ENCODE measurements at places on chromosomes 13 and 19.

DNA sequence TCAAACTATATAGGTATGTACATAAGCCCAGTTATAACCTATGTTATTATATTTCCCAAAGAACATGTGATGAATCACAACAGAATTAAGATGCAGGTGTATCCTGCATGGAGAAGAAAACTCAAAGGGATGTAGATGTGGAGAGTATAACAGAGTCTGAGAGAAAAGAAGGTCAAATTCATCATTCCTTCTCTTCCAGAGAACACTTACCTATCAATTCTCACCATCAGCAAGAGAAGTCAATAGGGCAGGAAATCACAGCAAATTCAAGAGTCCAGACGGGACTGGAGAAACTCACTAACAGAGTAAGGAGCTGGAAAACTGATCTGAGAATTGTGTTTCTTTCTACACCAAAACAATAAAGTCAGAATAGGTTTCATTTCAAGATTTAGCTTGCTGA, 28.4 kb downstream of the DIAPH3 start:
- no peak overlapping the region for H3K27ac ChIP-seq
- no peaks in the 10 kb centered on the region for H3K4me1 ChIP-seq
- no peak for DNase-seq
- no peaks in the 10 kb centered on the region for H3K27me3 ChIP-seq

GRCh38 chr19:615619-616018, 17.7 kb downstream of the POLRMT start:
- no peak for DNase-seq
- H3K36me3 ChIP-seq: no peaks in the 10 kb centered on the region
- H3K4me3 ChIP-seq: no peak overlapping the region
- H3K4me1 ChIP-seq: peaks cover 4% of the 10 kb centered on the region
- H3K27ac ChIP-seq: no peak overlapping the region
- no peaks in the 10 kb centered on the region for H3K27me3 ChIP-seq

DNA sequence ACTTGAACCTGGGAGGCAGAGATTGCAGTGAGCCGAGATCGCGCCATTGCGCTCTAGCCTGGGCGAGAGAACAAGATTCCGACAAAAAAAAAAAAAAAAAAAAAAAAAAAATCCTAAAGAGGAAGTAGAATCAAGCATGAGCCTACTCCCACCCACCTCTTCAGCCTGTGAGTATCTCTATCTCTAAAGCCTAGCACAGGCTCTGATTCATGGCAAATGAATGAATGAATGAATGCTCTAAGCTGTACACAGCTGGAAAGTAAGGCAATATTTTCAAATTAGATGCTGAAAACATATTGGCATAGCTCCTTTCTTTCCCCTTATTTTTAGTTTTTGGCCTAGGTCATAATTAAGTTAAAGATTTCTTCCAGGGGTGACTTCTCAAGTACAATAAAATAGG, 35.7 kb upstream of the FAM216B start:
- no peak for DNase-seq
- H3K27ac ChIP-seq: no peak overlapping the region
- H3K4me3 ChIP-seq: no peak overlapping the region
- no peaks in the 10 kb centered on the region for H3K4me1 ChIP-seq

- H3K36me3 ChIP-seq: no peaks in the 10 kb centered on the region
- no peaks in the 10 kb centered on the region for H3K27me3 ChIP-seq
- no peaks in the 10 kb centered on the region for H3K4me1 ChIP-seq
- H3K27ac ChIP-seq: no peak overlapping the region
- no peak for DNase-seq
- H3K4me3 ChIP-seq: no peak overlapping the region
Measured at GRCh38 chr13:41813426-41813825, 147.5 kb downstream of the VWA8 start.

DNA sequence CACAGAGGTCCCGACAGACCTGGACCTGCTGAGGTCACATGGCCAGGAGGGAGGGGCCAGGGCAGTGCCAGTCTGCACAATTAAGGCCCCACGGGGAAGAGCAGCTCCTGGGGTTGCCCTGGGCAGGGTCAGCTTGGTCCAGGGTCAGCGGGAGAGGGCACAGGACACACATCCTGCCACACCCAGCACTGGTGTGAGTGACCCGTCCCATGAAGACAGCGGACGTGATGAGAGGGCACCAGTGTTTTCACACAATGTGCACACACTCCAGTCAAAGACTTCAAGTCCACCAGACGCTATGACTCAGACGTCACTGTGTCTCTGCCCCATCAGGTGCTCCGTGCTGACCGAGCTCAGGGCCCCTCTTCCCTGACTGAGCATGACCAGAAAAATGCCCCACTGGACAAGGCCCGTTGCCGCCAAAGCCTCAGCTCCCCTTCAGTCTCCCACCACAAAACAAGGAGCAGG, 4.2 kb downstream of the TMEM259 start:
- H3K36me3 ChIP-seq: peaks cover 7% of the 10 kb centered on the region
- no peak for DNase-seq
- H3K27me3 ChIP-seq: no peaks in the 10 kb centered on the region
- peaks cover 46% of the 10 kb centered on the region for H3K4me1 ChIP-seq

GRCh38 chr19:3065675-3066357, 3.5 kb upstream of the TLE5 start:
- no peaks in the 10 kb centered on the region for H3K36me3 ChIP-seq
- DNase-seq: no peak
- H3K4me1 ChIP-seq: no peaks in the 10 kb centered on the region
- H3K27me3 ChIP-seq: no peaks in the 10 kb centered on the region

DNA sequence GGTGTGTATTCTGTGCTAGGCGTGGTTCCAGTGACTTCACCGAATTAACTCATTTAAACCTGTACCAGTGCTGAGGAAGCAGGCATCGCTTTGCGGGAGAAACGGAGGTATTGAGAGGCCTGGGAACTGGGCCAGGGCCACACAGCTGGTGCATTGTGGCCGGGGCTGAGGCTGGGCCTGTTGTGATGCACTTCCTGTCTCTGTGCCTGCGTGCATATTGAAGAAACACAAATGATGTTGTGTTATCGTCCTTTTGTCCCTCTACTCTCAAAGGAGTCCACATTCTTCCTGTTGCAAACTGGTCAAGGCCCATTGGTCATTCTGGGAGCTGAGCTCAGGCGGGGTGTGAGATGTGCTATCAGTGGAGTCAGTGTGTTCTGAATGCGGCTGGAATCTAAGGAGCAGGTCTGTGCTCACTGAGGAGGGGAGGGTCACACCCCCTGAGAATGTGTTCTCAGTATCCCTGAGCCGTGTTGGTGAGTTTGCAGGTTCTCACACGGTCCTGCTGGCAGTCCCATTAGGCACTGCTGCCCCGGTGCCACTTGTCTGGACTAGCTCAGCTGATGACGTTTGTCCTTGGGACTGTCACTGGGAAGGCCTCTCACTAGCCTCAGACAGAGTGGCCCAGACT, 62.1 kb downstream of the ARHGEF7 start:
- H3K27me3 ChIP-seq: no peaks in the 10 kb centered on the region
- no peaks in the 10 kb centered on the region for H3K36me3 ChIP-seq
- no peaks in the 10 kb centered on the region for H3K4me1 ChIP-seq
- H3K4me3 ChIP-seq: no peak overlapping the region
- peak overlapping the region; percentile 89 for H3K27ac ChIP-seq

DNA sequence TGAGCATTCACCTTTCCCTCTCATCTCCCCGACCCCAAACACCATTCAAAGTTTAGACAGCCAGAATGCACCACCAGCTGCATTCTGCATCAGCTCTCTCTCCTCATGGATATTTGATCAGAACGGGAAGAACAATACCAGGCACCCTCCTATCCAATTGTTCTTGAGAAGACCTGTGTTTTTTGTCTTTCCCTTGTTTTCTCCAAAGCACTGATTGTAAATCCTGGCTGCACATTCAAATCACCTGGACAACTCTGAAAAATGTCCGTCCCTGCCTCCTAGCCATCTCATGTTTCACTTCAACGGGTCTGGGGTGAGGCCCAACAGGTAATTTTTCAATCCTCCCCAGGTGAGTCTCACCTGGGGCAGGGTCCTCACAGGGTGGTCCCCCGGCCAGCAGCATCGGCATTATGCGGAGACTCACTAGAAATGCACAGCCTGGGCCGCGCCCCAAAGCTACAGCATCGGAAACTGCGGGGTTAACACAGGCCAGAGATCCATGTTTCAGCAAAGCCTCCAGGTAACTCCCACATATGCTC, 5.5 kb downstream of the IRS2 start:
- no peaks in the 10 kb centered on the region for H3K27me3 ChIP-seq
- peak overlapping the region; percentile 48 for H3K4me3 ChIP-seq
- no peak for DNase-seq
- no peaks in the 10 kb centered on the region for H3K36me3 ChIP-seq
- peak overlapping the region; percentile 81 for H3K27ac ChIP-seq

DNA sequence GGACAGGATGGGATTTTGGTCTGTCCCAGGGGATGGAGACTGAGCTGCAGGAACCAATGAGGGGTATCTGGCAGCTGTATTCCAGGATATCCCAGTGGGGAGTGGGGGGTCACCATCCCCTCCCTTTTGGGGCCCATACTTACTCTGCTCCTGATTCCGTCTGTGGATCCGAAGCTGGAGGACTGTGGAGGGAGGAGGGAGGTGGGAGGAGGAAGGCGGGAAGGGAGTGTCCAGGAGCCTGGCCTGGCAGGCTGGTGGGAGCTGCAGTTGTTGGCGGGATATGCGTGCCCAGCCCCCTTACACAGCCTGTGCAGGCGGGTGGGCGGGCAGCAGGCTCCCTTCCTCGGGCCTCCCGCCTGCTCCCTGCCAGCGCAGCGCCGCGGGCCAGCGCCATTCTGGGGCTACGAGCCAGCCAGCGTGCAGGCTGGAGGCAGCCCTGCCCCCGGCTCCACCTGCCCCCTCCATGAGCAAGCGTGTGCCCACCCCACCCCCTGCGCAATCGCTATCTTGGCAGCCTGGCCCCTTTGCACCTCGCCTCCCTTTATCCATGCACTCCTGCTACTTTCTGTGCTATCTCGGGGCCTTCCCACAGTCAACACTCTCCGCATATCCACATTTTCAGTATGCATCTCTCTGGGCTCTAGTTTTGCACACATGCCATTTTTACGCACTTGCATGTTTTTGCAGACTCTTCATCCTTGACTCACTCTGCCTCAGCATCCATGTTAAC, 2.8 kb downstream of the MAMSTR start:
- peaks cover 9% of the 10 kb centered on the region for H3K4me1 ChIP-seq
- peak overlapping the region; percentile 55 for H3K27ac ChIP-seq
- peak overlapping the region; percentile 44 for H3K4me3 ChIP-seq

GRCh38 chr13:72290962-72291681, 424.1 kb upstream of the DACH1 start:
- no peak for DNase-seq
- H3K4me1 ChIP-seq: no peaks in the 10 kb centered on the region
- no peaks in the 10 kb centered on the region for H3K27me3 ChIP-seq
- H3K36me3 ChIP-seq: no peaks in the 10 kb centered on the region
- no peak overlapping the region for H3K27ac ChIP-seq

DNA sequence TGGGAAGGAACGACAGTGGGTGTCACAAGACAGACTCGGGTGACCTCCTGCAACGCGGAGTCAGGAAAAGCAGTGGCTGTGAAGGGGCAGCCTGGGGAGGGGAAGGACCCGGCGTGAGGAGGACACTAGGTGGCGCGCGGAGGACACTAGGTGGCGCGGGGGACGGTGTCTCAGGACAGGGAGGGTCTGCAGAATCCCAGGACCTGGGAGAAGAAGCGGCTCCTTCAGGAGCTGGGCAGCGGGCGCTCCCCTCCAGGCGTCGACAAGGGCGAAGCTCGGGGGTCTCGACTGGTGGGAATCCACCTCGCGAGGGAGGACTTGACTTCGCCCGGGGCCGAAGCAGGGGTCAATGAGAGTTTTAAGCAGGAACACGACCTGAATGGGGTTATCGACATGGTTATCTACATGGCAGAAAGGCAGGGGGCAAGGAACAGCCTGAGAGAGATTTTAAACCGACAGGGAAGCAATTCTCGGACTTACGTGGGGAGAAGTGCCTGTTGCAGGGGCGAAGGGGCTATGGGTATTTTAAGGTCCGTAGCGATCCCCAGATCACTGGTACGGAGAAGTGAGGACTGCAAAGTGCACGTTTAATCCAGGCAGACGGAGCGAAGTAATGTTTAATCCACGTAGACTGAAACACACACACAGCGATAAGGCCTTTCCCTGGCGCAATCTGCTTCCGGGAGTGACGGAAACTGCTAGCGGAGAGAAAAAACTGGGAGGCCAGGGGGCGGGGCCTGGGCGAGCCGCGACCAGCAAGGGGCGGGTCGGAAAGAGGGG, at the start of gene ZNF616:
Gene ZNF616, minus strand, starts transcription at position 687 of the 780 bp plus-strand sequence. CDS start 9,426 bp downstream, outside the sequence.
- H3K4me3 ChIP-seq: peak within 1 kb of the TSS; percentile 78
- peaks cover 4% of the 10 kb centered on the region for H3K4me1 ChIP-seq
- peak; percentile 99 for DNase-seq
- no peaks in the 10 kb centered on the region for H3K36me3 ChIP-seq
- H3K27me3 ChIP-seq: no peaks in the 10 kb centered on the region
- H3K27ac ChIP-seq: peak within 1 kb of the TSS; percentile 91

- H3K27me3 ChIP-seq: no peaks in the 10 kb centered on the region
- peak overlapping the region; percentile 79 for H3K27ac ChIP-seq
- peak overlapping the region; percentile 71 for H3K4me3 ChIP-seq
- no peaks in the 10 kb centered on the region for H3K36me3 ChIP-seq
- peak; percentile 38 for DNase-seq
Measured at GRCh38 chr19:3028305-3029064, 595 bp downstream of the TLE2 start.

DNA sequence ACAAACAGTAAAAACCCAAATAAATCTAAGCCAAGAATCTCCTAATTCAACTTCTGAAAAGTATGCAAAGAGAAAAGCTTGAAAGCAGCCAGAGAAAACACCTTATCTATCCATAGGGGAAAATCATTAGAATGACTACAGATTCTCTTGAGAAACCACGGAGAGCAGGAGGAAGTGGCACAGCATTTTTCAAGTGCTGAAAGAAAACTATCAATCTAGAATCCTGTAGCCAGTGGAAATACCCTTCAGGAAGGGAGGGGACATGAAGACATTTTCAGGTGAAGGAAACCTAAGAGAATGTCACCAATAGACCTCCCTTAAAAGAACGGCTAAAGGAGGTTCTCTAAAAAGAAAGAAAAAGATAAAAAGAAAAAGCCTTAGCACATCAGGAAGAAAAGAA, 66.2 kb upstream of the XPO4 start:
- no peaks in the 10 kb centered on the region for H3K4me1 ChIP-seq
- no peaks in the 10 kb centered on the region for H3K27me3 ChIP-seq
- no peak for DNase-seq
- H3K27ac ChIP-seq: no peak overlapping the region

GRCh38 chr19:40192758-40193586, 1.7 kb downstream of the MAP3K10 start:
- H3K27ac ChIP-seq: no peak overlapping the region
- DNase-seq: no peak
- H3K4me1 ChIP-seq: peaks cover 10% of the 10 kb centered on the region
- no peaks in the 10 kb centered on the region for H3K36me3 ChIP-seq
- peak overlapping the region; percentile 96 for H3K4me3 ChIP-seq
- no peaks in the 10 kb centered on the region for H3K27me3 ChIP-seq

DNA sequence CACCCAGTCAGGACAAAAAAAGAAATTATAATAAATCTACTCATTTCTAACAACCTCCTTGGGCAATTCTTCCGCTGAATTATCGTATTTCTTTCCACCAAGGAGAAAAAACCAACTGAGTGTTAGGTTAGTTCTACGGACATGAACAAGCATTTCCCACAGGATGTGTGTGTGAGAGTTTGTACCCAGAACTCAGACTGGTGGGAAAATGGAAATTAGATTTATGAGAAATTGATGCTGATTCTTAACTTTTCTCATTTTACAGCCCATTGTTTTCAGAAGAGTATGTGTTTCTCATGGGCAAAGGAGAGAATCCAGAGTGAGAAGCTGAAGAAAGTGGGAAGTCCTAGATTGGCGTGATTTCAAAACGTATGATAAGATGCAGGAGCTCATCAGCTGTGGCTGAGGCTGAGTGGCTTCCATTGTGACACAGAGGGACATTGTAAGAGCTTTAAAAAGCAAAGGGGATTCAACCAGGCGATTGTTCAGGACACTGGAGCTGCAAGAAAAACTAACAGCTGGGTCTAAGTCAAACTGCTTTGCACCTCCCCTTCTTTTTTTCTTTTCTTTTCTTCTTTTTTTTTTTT, 184.7 kb upstream of the ARGLU1 start:
- H3K36me3 ChIP-seq: no peaks in the 10 kb centered on the region
- H3K4me1 ChIP-seq: no peaks in the 10 kb centered on the region
- no peak for DNase-seq
- H3K27me3 ChIP-seq: no peaks in the 10 kb centered on the region
- no peak overlapping the region for H3K27ac ChIP-seq
- H3K4me3 ChIP-seq: no peak overlapping the region
